Stimulated activated CD4-positive, alpha-beta T cell treated with anti-CD3 and anti-CD28 coated beads, TNF-alpha, amount 100 ng/mL, for 48 hours (primary cell): ENCODE measurements at places on chromosomes 16 and 17.

GRCh38 chr16:49563666-49564065 is 190.1 kb downstream of the C16orf78 start:
- DNase-seq: no peak

DNA sequence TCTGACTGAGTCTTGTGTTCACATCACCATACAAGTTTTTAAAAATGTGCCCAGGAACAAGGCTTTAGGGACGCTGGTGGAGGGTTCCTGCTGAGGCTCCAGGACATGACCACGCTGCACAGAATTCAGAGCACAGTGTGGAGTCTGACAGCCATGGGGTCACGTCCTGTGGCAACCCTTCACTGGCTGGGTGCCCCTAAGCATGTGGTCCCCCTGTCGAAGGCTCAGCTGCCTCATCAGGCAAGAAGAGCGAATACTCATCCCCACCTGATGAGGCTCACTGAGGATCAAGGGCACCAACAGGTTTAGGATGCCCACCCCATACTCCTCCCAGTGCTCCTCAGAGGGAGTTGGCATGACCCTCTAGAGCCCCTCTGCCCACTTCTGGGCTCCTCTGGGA is 5.9 kb downstream of the PNMT start:
- no peak for DNase-seq

DNA sequence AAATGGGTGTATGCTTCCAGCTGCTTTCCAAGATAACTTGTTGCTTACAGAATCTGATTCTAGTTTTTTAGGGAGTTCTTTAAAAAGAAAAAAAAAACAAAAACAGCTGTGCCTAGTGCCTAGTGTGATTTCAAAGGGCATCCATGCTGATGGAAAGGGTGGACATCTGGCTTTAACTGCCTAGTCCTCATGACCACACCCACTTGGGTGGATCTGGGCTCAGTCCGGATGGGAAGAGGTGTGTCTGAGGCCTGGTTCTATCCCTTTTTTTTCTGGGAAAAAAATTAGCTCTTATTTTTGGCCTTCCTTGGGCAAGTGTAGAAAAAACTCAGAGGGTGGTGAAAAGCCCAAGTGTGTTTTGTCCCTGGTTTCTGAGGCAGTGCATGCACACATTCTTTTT is 132.3 kb upstream of the CDH11 start:
- DNase-seq: no peak

- DNase-seq: no peak
Observed at GRCh38 chr16:87470332-87470731, 22.5 kb downstream of the ZCCHC14 start.

GRCh38 chr16:13543850-13544249 is 376.1 kb upstream of the ERCC4 start:
- DNase-seq: no peak

DNA sequence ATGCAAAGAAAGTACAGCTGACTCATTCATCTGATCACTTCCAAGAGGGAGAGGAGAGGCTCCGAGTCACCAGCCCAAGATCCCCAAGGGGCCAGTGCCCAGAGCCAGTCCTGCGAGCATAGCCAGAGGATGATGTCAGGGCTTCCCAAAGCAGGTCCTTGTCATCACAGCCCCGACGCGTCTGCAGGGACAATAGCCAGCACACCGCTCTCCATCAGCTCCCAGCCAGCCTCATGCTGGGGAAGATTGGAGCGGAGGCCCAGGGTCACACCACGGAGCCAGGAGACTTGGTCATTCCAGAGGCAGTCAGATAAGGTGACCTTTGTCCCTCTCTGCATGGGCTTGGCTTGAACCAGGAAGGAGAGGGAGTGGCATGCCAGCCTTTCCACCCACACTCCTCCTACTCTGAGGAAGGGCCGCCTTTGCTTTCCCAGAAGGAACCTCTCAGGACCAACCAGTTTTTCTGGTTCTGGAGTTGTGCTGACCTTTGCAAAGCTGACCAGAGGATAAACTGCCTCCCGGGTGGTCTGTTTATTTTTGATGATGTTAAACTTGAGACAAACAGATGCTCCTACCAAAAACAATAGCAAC is 58.3 kb upstream of the ARHGAP44 start:
- no peak for DNase-seq

- DNase-seq: no peak
Observed at GRCh38 chr17:9228408-9229159, 207.3 kb downstream of the NTN1 start.

DNA sequence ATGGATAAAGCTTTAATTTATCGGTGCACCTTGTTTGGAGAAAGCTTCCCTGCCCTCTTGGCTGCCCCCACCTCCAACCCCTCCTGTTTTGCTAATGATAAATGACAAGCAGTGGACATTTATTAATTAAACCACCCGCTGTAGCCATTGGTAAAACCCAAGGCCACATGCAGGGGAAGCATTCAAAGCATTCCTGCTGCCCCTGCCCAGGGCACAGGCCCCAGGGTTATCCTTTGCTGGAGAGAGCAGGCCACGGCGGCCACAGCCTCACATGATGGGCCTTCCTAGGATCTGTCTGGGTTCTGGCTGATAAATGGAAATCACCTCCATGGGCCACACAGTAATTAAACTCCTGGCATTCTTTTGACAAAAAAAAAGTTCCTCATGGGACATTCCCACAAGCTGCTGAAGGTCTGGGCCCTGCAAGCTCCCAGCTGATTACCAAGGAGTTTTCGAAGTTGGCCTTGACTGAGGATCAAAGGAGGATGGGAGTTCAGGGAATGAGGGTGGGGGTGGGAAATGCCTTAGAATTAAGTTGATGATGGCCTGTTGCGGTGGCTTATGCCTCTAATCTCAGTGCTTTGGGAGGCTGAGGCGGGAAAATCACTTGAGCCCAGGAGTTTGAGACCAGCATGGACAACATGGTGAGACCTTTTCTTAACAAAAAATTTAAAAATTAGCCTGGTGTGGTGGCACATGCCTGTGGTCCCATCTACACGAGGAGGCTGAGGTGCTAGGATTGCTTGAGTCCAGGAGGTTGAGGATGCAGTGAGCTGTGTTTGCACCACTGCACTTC is 35.5 kb downstream of the SOST start:
- no peak for DNase-seq

GRCh38 chr17:44400226-44400847 is 10.9 kb upstream of the ITGA2B start:
- no peak for DNase-seq

DNA sequence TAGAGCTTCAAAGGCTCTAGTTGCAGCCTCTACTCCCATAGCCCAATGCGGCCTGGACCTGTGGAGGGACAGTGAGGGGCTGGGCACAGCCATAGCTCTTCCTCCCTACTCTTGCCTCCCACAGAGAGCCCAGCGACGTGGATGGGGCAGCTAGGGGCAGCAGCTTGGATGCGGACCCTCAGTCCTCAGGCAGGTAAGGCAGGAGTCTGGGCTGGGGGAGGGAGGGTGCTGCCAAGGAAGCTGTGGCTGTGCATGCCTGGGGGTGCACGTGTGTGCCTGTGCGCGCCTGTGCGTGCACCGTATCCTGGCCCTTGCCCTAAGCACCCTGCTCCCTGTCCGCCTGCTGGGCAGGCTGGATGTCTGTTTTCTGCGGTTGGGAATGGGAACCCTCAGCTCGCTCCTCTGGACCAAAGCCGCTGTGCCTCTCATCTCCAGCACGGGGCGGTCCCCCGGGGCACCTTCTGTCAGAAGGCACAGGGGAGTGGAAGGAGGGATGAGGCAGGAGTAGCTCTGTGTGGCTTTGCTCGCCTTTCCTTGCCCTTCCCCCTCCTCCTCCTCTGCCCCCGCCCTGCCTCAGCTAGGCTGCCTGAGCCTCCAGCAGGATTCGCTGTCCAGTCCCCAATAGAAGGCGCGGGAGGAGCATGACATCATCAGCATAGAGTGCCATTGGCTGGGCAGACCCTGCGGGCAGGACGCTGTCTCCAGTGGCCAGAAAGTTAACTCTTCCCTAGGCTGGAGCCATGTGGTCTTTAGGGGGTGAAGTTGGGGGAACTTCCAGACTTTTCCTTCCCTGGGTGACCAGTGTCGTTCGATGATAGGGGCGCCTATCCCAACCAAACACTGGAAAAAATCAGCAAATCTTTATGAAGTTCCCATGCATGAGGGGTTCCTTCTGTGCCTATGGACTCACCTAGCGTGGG is 797 bp downstream of the PRCD start:
- no peak for DNase-seq

DNA sequence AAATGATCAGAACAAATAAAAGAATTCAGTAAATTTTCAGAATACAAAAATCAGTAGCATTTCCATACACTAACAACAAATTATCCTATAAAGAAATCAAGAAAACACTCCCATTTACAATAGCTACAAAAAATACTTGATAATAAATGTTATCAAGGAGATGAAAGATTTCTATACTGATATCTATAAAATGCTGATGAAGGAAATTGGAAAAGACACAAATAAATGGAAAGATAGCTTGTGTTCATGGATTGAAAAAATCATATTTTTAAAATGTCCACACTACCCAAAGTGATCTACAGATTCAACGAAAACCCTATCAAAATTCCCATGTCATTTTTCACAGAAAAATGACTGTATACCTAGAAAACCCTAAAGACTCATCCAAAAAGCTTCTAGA is 18.1 kb downstream of the SLFN12 start:
- no peak for DNase-seq

- no peak for DNase-seq
Observed at GRCh38 chr17:49832840-49833599, 14.8 kb downstream of the TAC4 start.

- peak; percentile 12 for DNase-seq
Observed at GRCh38 chr16:85369741-85370528, 243.2 kb upstream of the GSE1 start.

GRCh38 chr17:4696437-4696805 is 7.5 kb downstream of the PELP1 start:
- DNase-seq: no peak
